PC-9 (cell line): ENCODE measurements at places on chromosomes 16 and 17. TPM values are rescaled to one million over a fixed set of nuclear protein-coding genes. Genes with fewer than 3 reads are reported as not detected.

GRCh38 chr16:78770353-78771091, 671.1 kb downstream of the WWOX start:
- no peak for DNase-seq

- no peak for DNase-seq
Measured at GRCh38 chr17:36104701-36105181, 1.1 kb downstream of the CCL4 start.

DNA sequence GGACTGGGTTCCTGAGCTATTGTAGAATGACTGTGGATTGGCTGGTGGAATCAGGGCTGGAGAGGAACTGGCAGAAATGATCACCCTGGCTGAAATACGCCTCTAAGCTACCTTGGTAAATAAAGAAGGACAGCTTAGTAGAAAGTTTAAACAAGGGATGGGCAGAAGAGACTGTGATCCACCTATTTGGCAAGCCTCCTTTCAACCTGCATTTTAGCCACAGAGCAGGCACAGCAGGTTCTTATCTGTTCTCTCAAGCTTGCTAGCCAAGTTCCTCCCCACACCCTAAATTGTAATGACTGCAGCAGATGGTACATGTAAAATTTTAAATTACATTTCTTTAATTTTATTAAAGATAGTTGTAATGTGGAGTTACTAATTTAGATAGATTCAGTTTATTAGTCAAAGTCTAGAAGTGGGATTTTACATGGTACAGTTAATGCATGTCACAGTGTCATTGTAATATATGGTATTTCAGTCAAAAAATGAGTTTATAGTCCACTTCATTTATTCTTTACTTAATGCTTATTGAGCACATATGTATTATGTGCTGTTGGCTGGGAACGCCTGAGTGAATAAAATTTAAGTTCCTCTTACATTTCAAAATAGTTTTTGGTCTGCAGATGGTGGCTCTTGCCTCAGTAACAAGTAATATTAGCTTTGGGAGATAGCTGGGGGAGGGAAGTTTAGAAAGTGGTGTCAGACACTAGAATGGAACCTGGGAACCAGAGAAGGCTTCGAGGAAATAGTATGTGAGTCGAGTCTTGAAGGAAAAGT, 11.2 kb downstream of the EPN2 start:
- peak; percentile 47 for DNase-seq

GRCh38 chr17:27862004-27862403, 31.2 kb downstream of the LYRM9 start:
- DNase-seq = peak; percentile 3

GRCh38 chr17:76123191-76123499, 17.9 kb downstream of the FOXJ1 start:
- DNase-seq = no peak

The PPM1E gene
- 0.04 and 0.05 TPM in 2 replicates for total RNA-seq

The TMED6 gene
- total RNA-seq = 0.59 TPM in 1 of 2 replicates, not detected in the other

DNA sequence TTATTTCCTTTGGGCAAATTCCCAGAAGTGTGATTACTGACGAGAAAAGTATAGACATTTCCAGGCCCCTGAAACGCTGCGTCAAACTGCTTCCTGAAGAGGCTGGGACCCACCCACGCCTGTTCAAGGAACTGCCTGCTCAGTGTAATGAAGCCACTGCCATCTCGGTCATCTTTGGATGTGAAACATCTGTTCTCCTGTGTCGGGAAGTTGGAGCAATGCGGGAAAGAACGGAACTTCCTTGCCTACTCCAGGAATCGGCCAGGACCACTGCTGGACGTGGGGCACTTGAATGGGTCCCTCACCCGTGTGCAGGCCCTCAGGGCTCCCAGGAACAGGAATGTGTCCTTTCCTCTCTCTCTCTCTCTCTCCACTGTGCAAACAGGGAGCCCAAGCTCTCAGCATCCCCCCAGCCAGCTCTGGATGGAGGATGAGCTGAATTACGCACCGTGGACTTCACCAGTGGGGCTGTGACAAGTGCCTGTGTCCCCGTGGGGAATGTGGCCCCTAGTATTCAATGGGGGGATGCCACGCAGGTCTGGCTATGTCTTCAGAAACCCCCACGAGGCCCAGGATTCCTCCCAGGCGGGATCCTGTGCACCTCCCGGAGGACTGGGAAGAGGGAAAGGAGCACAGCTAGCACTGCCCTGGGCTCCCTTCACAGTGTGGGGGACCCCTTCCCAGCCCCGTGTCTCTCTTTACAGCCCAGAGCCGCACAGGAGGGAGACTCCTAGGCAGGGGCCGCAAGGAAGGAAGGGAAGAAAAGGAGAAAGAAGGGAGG, 18.3 kb upstream of the LITAF start:
- no peak for DNase-seq

- no peak for DNase-seq
Measured at GRCh38 chr17:77328823-77329740, 188.3 kb downstream of the SEC14L1 start.

DNA sequence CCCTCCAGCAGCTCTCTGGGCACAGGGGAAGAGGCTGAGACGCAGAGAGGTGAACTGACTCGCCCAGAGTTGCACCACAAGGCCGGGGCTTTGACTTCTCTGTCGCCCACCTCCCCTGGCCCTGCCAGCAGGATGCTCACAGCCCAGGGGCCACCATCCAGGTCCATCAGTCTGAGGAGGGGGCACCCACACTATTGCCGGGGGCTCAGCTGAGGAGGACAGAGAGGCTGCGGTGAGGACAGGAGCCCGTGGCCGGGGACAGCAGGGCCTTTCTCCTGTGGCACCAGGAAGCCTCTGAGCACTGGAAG, 32.6 kb downstream of the KDM8 start:
- no peak for DNase-seq
